CD4-positive, alpha-beta T cell treated with Interleukin-10 for 1 hour (primary cell): ENCODE measurements at places on chromosomes 5 and 9.
A peak's percentile ranks its signal among the peaks of the same experiment; 100 is the strongest.

DNA sequence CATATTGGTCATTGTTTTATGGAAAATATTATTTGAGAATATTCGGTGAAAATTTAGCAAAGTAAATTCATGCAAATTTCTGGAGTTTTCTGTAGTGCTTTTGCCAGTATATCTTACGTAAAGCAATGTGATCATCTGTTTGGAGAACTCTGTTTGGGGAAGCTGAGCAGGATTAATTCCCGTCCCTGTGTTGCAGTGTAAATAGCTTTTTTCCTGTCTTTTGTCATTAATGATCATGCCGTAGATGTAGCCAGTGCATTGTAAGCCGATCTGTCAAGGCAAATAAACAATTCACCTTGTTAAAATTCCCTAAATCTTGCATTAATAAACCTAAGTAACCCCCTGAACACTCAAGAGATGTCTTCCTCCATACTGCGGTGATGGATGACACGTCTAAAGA lies 39.2 kb downstream of the PPIC start:
- no peak for DNase-seq

DNA sequence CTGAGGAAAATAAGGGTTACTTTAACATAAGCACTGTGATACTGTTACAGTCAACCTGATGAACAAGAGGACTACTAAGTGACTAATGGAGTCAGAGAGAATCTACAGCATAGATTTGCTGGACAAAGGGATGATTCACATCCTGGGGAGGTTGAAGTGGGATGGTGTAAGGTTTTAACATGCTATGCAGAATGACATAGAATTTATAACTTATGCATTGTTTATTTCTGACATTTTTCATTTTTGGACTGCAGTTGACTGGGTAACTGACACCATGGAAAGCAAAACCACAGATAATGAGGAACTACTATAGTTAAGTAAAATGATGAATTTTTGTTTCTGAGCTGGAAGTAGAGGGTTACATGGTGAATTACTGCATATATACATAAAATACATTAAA lies 389.2 kb downstream of the MAT2B start:
- DNase-seq = no peak

- DNase-seq = peak; percentile 54
Observed at GRCh38 chr5:149114403-149115312, 26.6 kb upstream of the ABLIM3 start.

GRCh38 chr9:18393340-18394130 lies 80.4 kb upstream of the ADAMTSL1 start:
- no peak for DNase-seq

- DNase-seq = no peak
Observed at GRCh38 chr9:86359151-86359879, 5.1 kb upstream of the TUT7 start.

DNA sequence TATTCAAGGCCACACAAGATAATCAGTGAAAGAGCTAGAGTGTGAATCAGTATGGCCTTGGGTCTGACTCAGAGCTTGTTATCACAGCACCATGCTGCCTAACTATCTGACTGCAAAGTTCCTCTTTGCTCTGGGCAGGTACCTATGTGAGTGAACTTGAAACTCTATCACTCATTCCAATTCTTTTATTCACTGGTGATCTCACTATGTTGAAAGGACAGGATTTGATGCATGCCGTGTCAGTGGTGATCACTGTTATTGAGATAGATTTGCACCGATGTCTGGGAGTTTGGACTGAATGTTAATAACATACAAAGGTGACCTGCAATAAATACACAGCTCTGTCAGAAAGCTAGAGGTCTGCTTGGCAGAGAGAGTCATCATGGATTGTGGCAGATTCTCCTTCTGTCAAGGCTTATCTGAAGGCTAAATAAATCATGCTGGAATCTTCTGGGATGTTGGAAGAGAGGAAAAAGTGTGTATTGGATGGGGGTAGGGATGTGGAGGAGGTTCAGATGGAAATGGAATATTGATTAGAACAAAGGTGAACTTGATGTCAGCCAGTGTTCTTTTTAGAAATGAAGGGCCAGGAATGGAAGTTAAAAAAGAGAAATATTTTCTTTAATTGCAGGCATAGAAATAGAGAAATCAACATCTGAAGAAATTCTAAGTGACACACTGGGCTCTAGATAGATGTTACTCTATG lies 91.8 kb upstream of the TNC start:
- DNase-seq = no peak

- DNase-seq = no peak
Observed at GRCh38 chr5:34811706-34812105, 27.3 kb upstream of the TTC23L start.

GRCh38 chr9:128703616-128704355 lies 1.5 kb downstream of the PKN3 start:
- no peak for DNase-seq
